Aorta (tissue), 5 donors: ENCODE measurements at places on chromosomes 12 and 14. TPM values are rescaled to one million over a fixed set of nuclear protein-coding genes. Genes with fewer than 3 reads are reported as not detected.

GRCh38 chr12:57215668-57216013 lies 953 bp upstream of the NXPH4 start:
- no peak overlapping the region for H3K4me3 ChIP-seq
- no peaks in the 10 kb centered on the region for H3K36me3 ChIP-seq
- H3K27me3 ChIP-seq = no peaks in the 10 kb centered on the region
- no peaks in the 10 kb centered on the region for H3K4me1 ChIP-seq

- no peaks in the 10 kb centered on the region for H3K36me3 ChIP-seq
- H3K4me1 ChIP-seq = no peaks in the 10 kb centered on the region
- no peak for DNase-seq
- H3K27me3 ChIP-seq = no peaks in the 10 kb centered on the region
These were observed 117.2 kb upstream of the BCL2L14 start for GRCh38 chr12:11953523-11953922.

The KRT80 gene
- total RNA-seq = 0.12 TPM

- no peaks in the 10 kb centered on the region for H3K27me3 ChIP-seq
- H3K4me1 ChIP-seq = peaks cover 2% of the 10 kb centered on the region
- peaks cover 3% of the 10 kb centered on the region for H3K36me3 ChIP-seq
These were observed 390 bp downstream of the JKAMP start for GRCh38 chr14:59484639-59485175.

GRCh38 chr14:32611752-32612151 lies 282.7 kb downstream of the AKAP6 start:
- H3K27ac ChIP-seq = no peak overlapping the region
- no peak overlapping the region for H3K4me3 ChIP-seq
- no peaks in the 10 kb centered on the region for H3K27me3 ChIP-seq

The NRXN3 gene
- total RNA-seq = 16.6 TPM

The RHEBL1 gene
- 1.1 TPM for total RNA-seq

GRCh38 chr12:77352946-77353345 lies 287.6 kb upstream of the E2F7 start:
- H3K27ac ChIP-seq = no peak overlapping the region
- no peak overlapping the region for H3K4me3 ChIP-seq
- H3K27me3 ChIP-seq = no peaks in the 10 kb centered on the region
- DNase-seq = no peak
- no peaks in the 10 kb centered on the region for H3K4me1 ChIP-seq
- no peaks in the 10 kb centered on the region for H3K36me3 ChIP-seq

- peak overlapping the region; percentile 95 for H3K27ac ChIP-seq
- no peak overlapping the region for H3K4me3 ChIP-seq
- no peaks in the 10 kb centered on the region for H3K36me3 ChIP-seq
- DNase-seq = peak; percentile 85
- H3K4me1 ChIP-seq = peaks cover 3% of the 10 kb centered on the region
These were observed 101.2 kb upstream of the SLC38A2 start for GRCh38 chr12:46473634-46474329.

GRCh38 chr14:32014498-32014897 lies 62.6 kb upstream of the ARHGAP5 start:
- H3K36me3 ChIP-seq = no peaks in the 10 kb centered on the region
- DNase-seq = no peak
- no peak overlapping the region for H3K4me3 ChIP-seq
- no peaks in the 10 kb centered on the region for H3K4me1 ChIP-seq
- H3K27ac ChIP-seq = no peak overlapping the region

The WNT1 gene
- not detected for total RNA-seq

DNA sequence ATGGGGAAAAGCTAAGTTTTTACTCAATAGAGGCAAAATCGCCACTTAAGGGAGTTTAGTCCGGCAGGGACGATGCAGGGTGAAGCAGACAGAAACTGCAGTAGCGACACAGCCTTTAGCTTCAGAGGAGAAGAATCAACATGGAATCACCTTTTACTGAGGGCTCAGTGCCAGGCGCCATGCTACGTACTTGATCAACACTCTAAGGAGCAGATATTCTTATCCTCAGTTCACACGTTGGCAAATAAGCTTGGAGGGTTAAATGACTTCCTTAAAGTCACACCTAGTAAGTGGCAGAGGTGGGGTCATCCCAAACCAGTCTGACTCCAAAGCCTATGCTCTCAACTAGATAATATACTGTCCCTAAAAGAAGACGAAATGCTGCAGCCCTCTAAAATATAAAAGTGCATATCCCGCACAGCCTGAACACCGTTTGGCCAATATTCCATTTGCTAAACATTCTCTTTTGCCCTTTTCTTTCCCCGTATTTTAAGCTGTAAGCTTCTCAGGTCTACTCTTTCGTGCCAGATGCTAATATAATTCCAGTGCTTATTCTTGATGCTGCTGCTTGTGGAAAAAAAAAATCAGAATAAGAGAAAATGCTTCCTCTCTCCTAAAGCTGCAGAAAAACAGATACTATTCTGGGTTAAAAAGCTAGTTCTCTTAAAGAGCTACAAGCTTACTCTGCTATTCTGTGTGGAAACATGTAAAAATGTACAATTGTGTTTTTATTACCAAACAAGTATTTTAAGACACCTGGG lies 10.9 kb downstream of the CCDC92 start:
- no peak overlapping the region for H3K4me3 ChIP-seq
- no peaks in the 10 kb centered on the region for H3K27me3 ChIP-seq
- no peak for DNase-seq
- peaks cover 2% of the 10 kb centered on the region for H3K4me1 ChIP-seq

The RPL10L gene
- not detected for total RNA-seq

The TTC5 gene
- total RNA-seq = 15.4 TPM

GRCh38 chr14:50599700-50600444 lies 39.9 kb downstream of the ATL1 start:
- no peaks in the 10 kb centered on the region for H3K27me3 ChIP-seq
- no peak for DNase-seq
- H3K36me3 ChIP-seq = no peaks in the 10 kb centered on the region
- H3K27ac ChIP-seq = no peak overlapping the region
- no peak overlapping the region for H3K4me3 ChIP-seq

- no peaks in the 10 kb centered on the region for H3K4me1 ChIP-seq
- no peak overlapping the region for H3K27ac ChIP-seq
- no peaks in the 10 kb centered on the region for H3K27me3 ChIP-seq
These were observed 109.3 kb downstream of the NAV3 start for GRCh38 chr12:77940011-77940423.

DNA sequence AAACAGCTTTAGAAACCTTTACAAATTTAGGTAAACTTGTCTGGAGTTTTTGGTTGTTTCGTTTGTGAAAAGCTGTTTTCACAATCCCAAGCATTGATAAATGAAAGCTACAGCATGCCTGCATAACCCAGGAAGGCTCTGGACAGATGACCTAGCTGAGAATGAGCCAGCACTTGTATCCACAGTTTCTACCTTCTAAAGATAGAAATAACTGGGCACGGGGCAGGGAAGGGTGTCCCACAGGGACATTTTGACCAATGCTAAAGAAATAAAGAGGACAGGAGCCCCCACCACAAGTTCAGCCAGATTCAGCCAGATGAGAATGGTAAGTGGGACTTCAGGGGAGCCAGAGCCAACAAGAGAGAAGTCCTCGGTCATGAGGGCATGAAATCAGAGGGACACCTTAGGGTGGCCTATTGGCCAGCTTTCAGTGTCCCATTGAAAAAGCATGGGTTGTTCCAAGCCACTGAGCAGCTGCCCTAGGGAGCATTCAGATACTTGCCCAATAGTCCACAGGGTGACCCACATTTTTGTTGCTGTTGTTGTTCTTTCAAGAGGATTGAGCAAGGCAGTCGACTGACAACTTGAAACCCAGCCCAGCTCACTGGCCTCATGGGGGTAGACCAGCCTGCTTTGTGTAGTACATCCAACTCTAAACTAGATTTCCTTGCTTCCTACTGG lies 140.3 kb upstream of the NUDT4 start:
- no peak overlapping the region for H3K4me3 ChIP-seq
- DNase-seq = peak; percentile 61
- no peaks in the 10 kb centered on the region for H3K36me3 ChIP-seq
- H3K27me3 ChIP-seq = no peaks in the 10 kb centered on the region
- no peaks in the 10 kb centered on the region for H3K4me1 ChIP-seq

DNA sequence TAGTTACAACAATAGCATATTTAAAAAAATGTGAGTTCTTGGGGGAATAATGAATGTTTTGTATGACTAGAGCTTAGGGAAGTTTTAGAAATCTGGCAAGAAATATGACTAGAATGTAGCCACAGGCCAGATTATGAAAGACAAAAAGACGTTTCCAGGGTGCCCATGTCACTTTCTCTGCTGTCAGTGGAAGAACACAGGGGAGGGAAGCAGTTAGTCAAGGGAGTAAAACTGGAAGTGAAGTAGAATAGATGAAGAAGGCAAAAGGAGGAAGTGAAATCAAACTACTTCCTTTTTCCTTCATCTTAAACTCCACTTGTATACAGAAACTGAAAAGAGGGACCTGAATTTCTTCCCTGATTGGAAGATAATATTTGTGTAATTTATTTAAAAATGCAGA lies 81.2 kb upstream of the ATP2B1 start:
- H3K4me3 ChIP-seq = no peak overlapping the region
- no peak overlapping the region for H3K27ac ChIP-seq
- no peaks in the 10 kb centered on the region for H3K27me3 ChIP-seq
- DNase-seq = no peak
- no peaks in the 10 kb centered on the region for H3K4me1 ChIP-seq
- H3K36me3 ChIP-seq = no peaks in the 10 kb centered on the region

GRCh38 chr12:57097554-57097835 lies 8.6 kb downstream of the NAB2 start:
- no peaks in the 10 kb centered on the region for H3K4me1 ChIP-seq
- H3K27ac ChIP-seq = no peak overlapping the region
- H3K27me3 ChIP-seq = no peaks in the 10 kb centered on the region
- H3K36me3 ChIP-seq = peaks cover 9% of the 10 kb centered on the region
- H3K4me3 ChIP-seq = no peak overlapping the region

The TAS2R13 gene
- 3.2 TPM for total RNA-seq

DNA sequence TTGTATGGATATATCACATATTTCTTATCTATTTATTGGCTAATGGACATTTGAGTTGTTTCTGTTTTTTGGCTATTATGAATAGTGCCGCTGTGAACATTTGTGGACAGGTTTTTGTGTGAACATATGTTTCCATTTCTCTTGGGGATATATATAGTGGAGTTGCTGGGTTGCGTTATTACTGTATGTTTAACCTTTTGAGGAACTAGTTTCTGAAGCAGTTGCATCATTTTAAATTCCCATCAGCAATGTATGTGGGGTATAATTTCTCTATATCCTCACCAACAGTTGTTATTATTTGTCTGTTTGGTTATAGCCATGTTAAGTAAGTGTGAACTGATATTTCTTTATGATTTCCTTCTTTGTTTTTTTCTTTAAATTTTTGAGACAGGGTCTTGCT lies 10.7 kb downstream of the TCTN2 start:
- no peak for DNase-seq
- no peaks in the 10 kb centered on the region for H3K27me3 ChIP-seq
- no peaks in the 10 kb centered on the region for H3K36me3 ChIP-seq
- no peak overlapping the region for H3K27ac ChIP-seq
- H3K4me1 ChIP-seq = no peaks in the 10 kb centered on the region

DNA sequence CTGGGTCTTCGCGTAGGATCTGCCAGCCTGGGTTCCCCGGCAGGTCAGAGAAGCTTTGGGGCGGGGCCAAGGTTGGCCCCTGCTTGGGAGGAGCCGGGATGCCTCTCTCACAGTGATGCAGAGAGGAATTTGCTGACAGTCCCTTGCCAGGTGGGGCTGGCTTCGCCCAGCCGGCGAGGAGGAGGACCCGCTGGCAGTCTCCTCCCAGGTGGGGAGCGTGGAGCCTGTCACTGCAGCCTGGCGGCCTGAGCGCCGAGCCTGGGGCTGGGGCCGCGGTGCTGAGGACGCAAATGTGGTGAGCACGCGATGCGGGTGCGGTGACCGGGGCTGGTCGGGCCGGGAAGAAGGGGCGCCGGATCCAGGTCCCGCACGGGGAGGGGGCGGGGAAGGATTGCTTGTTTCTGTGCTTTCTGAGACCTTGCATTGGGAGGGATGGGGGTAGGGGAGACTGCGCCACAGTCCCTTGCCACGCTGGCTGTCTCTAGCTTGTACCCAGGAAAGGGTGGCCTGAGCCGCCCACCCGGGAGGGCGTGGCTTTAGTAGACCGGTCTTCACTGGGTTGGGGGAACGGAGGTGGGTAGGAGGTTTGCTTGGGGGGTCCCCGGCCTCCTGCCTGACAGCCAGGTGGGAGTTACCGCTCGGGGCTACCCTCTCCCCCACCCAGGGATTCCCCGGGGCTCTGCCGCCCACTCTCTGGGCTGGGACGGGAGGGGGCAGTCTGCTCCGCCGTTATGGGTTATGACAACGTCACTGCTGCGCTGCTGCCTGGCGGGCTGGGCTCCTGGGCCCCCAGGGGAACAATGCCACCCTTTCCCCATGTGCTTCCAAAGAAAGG lies at the start of gene TMEM63C:
TSS of gene TMEM63C (plus strand) at position 196 of the 835 bp plus-strand sequence. CDS start 37,016 bp downstream, outside the sequence.
- H3K4me3 ChIP-seq = no peak within 1 kb of the TSS
- no peaks in the 10 kb centered on the region for H3K36me3 ChIP-seq
- DNase-seq = no peak
- no peaks in the 10 kb centered on the region for H3K4me1 ChIP-seq

GRCh38 chr14:94717808-94718207 lies 52.1 kb downstream of the GSC start:
- H3K27me3 ChIP-seq = no peaks in the 10 kb centered on the region
- H3K4me1 ChIP-seq = no peaks in the 10 kb centered on the region
- peak; percentile 5 for DNase-seq

DNA sequence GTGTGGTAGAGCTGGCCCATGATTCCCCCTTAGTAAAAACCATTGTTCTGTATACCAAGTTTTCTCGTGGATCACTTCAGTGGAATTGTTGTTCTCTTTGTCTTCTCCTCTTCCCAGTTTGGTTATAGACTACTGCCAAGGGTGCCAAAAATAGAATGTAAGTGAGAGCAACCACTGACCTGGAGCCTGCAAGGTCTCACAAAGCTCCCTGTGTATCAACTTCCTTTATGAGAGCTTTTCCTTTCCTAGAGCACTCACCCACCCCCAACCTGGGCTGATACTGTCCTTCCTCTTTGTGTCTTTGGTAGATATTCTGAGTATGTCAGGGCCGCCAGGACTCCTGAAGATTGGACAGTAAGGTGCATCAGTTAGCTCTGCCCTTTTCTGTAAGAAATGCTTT lies 101.0 kb downstream of the SCN8A start:
- no peak overlapping the region for H3K27ac ChIP-seq
- no peaks in the 10 kb centered on the region for H3K36me3 ChIP-seq
- H3K4me1 ChIP-seq = no peaks in the 10 kb centered on the region
- no peaks in the 10 kb centered on the region for H3K27me3 ChIP-seq
- no peak overlapping the region for H3K4me3 ChIP-seq

- no peak overlapping the region for H3K27ac ChIP-seq
- no peaks in the 10 kb centered on the region for H3K27me3 ChIP-seq
- H3K36me3 ChIP-seq = no peaks in the 10 kb centered on the region
- no peak for DNase-seq
These were observed 78.2 kb downstream of the IRF2BPL start for GRCh38 chr14:76950055-76951020.
